ENCODE measurements at places on chromosomes 6 and 20. TPM values are rescaled to one million over a fixed set of nuclear protein-coding genes. Genes with fewer than 3 reads are reported as not detected.

Gene ASIP
- not detected for total RNA-seq

Gene WFDC2
- not detected for total RNA-seq

Gene TCF21
- not detected for total RNA-seq

Gene CYP39A1
- total RNA-seq = not detected

Gene HAO1
- total RNA-seq = not detected

Gene FOXS1
- total RNA-seq = not detected

Gene CDS2
- total RNA-seq = 62.4 TPM

GRCh38 chr20:64058536-64058935 lies 4.5 kb upstream of the TCEA2 start:
- no peak for DNase-seq

DNA sequence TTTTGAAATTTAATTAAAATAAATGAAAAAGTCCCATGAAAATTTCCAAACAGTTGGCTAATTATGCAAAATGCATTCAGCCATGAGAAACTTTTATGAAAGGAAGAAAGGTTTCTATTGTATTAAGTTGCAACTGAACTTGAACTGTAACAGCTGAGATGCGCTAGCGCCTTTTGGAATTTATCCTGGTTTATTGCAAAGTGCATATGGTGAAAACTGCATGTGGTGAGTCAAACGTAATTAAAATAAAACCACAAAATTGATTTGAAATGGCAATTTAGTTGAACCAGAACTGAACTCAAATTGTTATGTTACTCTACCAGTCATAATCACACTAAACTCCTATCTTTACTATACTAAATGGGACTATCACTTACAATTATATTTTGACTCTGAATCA lies 46.4 kb upstream of the COL21A1 start:
- DNase-seq = no peak

GRCh38 chr6:170295510-170296422 lies 4.9 kb upstream of the DLL1 start:
- peak; percentile 77 for DNase-seq

DNA sequence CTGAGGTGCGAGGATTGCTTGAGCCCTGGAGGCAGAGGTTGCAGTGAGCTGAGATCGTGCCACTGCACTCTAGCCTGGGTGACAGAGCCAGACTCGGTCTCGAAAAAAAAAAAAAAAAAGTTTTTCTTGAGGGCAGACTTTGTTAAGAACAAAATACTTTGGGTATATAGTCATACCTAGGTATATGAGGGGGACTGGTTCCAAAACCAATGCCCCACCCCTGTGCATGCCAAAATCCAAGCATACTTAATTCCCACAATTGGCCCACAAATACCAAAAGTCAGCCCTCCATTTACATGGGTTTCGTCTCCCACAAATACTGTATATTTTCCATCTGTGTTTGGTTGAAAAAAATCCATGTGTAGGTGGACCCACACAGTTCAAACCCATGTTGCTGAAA lies 119.9 kb downstream of the INSM1 start:
- DNase-seq = no peak

- no peak for DNase-seq
Observed at GRCh38 chr6:71478834-71479541, 190.4 kb downstream of the OGFRL1 start.

DNA sequence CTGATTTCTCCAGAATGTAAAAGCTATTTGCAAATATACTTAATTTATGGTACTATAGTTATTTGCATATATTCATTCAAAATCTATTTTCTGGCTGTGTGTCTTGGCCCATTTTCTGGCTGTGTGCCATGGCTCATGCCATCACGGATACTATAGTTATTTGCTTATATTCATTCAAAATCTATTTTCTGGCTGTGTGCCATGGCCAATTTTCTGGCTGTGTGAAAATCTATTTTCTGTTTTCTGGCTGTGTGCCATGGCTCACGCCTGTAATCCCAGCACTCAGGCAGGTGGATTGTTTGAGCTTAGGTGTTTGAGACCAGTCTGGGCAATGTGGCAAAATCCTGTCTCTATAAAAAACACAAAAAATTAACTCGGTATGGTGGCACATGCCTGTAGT lies 28.9 kb upstream of the RIPK1 start:
- DNase-seq = no peak

- no peak for DNase-seq
Observed at GRCh38 chr6:31423550-31423949, 20.2 kb downstream of the MICA start.

- DNase-seq = no peak
Observed at GRCh38 chr6:11324453-11325015, 92.1 kb upstream of the NEDD9 start.

GRCh38 chr20:10639737-10640556 lies 33.9 kb downstream of the JAG1 start:
- no peak for DNase-seq

GRCh38 chr6:95249661-95250060 lies 327.7 kb upstream of the MANEA start:
- DNase-seq = no peak

DNA sequence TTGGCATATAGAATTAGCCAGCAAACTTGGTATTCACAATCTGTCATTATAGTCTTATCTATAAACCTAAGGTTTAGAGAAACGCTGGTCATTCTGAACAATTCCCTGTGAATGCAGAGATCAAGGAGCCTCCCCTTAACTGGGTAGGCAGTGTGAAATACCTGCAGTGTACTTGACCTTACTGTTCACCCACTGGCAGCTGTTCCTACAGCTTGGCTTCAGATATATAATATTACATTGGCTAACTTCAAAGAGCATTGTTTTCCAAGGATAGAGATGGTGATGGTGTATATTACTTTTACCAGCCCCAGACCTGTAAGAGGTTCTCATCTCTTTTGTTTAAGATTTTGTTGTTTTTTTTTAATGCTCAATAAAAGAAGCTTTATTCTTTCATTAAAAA lies 168.3 kb downstream of the ESR1 start:
- DNase-seq = no peak

DNA sequence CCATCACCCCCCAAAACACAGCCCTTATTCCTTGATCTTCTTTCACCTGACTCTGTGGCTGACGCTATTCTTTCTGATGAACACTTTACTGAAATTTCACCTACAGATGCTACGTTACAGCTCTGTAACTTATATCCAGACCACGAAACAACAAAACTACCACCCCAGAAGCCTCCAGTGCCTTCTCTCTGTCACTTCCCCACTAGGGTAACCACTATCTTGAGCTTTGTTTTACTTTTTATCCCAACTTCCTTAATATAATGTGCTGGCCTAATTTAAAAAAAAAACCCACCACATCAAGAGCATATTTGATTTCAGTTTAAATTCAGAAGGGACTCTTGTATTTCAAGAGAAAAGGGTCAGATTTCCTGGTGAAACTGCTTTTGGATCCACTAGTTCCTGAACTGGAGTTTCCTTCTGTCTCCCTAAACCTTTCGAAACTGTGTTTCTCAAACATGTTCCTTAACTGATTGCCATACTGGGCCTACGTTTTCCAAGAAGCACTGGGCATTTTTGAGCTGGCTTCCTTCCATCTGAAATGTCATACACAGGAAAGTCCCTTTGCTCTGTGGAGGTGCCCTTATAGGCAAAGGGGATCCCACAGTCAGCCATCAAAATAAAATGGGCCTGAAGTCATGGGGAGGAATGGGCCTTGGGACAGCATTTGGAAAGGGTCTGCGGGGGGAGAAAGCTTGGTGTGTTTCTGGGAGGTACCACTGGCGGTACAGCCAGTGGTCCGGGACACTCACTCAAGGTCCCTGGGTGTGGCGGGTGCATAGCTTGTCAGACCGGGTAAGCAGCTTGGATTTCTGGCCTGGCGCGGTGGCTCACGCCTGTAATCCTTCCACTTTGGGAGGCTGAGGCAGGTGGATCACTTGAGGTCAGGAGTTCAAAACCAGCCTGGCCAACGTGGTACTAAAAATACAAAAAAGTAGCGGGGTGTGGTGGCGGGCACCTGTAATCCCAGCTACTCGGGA lies 25.8 kb upstream of the RTF2 start:
- no peak for DNase-seq

DNA sequence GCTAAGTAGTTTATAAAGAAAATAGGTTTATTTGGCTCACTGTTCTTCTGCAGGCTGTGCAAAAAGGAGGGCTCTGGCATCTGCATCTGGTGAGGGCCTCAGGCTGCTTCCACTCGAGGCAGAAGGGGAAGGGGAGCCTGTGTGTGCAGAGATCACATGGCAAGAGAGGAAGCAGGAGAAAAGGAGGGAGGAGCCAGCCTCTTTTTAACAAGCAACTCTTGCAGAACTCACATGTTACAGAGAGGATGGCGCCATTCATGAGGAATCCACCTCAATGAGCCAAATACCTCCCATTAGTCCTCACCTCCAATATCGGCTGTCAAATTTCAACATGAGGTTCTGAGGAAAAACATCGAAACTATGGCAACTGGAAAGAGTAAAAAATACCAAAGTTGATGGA lies 666.6 kb upstream of the SLC35B3 start:
- no peak for DNase-seq

DNA sequence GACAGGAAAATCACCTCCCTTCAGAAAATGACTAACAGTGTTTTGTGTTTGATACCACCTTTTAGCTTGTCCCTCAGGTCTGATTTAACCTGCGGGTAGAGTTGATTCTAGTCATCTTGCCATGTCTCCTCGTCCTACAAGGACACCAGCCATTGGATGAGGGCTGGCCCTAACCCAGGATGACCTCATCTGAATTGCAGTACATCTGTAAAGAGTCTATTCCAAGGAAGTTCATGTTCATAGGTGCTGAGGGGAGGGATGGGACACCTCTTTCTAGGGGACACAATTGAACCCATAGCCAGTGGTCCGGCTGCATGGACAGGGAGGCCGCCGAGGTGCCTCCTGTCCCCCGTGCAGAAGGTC lies 52.0 kb upstream of the DACT2 start:
- no peak for DNase-seq

DNA sequence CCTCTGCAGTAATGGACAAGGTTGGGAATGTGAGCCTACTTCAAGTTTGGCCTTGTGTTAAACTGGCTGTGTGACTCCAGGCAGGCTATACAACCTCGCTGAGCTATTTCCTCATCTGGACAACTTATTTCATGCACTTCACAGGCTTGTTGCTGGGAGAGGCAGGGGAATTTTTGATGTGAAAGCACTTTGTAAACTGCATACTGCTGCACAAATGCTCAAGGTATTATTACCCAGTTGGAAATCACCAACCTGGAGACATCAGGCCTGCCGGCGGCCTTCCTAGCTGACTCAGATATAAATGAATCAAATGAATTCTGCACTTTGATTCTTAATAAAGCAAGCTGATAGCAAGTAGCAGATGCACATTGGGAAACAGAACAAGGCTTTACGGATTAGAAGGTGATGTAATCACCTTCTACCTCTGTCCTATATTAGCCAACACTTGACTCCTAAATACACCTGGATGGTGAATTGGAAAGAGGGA lies 10.1 kb downstream of the JARID2 start:
- DNase-seq = no peak

DNA sequence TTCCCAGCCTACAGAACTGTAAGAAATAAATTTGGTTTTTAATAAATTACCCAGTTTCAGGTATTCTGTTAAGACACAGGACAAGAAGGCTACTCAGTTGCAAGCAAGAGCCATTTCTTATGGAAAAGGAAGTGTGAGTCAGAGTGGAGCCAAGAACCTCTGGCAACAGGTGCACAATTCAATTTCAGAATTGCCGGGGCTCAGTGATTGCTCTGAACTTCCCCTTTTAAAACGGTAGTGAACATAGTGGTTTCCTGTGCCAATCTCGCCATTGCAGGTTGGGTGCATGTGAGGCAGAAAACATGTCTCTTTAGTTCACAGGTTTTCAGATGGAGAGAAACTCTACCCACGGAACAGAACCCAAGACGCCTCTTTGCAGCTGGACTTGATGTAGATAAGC lies 16.4 kb downstream of the PIGT start:
- DNase-seq = no peak

DNA sequence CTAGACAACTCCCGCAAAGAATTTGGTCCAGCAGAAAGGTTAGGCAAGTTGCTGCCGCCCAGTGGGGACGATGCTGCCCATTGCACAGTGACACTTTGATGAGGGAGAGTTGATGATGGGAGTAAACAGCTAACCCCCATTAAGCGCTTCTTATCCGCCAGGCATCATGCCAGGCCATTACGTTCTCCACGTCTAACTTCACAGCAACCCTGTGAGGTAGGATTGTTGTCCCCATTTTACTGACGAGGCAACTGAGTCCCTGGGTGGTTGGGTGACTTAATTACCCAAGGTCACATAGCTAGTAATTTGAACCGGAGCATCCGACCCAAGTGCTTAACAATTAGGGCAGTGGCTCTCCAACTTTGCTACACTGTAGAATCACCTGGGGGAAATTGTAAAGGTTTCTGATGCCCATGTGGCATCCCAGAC lies 738 bp downstream of the RALGAPB start:
- no peak for DNase-seq

DNA sequence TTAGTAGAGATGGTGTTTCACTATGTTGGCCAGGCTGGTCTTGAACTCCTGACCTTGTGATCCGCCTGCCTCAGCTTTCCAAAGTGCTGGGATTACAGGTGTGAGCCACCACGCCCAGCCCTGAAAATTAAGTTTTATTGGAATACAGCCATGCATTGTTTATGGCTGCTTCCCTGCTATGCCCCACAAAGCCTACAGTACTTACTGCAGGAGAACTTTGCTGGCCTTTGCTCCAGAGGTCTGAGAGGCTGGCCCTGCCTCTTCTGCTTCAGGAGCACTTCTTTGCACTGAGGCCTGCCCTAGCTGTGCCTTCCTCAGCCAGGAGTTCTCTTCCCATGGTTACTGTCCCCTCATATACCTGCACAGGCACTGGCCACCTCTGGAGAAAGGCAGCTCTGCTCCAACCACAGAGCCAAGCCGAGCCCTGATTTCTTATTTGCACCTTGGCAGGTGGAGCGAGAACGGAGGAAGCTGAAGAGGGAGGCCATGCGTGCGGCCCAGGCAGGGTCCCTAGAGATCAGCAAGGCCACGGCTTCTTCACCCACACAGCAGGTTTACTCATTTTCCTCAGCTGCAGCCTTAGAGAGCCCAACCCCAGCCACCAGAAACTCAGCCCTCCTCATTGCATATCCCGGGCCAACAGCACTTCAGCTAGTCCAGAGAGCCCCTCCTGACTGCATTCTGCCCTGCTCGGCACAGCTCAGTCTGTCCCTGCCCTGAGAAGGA lies 20.8 kb downstream of the C20orf173 start:
- no peak for DNase-seq

GRCh38 chr6:134722200-134722870 lies 227.6 kb downstream of the ALDH8A1 start:
- no peak for DNase-seq

GRCh38 chr6:6758915-6759654 lies 170.6 kb downstream of the LY86 start:
- no peak for DNase-seq

DNA sequence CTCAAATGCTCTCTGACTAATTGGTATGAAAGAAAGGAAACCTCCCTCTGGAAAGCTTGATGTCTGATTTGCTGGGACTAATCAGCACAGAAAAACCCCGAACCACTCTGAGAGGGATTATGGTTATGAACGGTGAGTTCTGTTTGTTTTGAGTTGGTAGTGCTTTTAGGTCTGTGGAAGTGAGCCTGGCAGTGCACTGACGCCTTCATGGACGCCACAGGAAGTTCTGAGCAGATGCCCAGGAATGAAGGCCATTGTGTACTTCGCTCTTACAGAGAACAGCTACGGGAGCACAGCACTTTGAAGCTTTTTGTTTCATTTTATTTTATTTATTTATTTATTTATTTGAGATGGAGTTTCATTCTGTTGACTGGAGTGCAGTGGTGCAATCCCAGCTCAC lies 754.1 kb downstream of the QKI start:
- no peak for DNase-seq

Data from CD4-positive, alpha-beta T cell (primary cell).